ENCODE measurements at places on chromosomes 1 and 21.

DNA sequence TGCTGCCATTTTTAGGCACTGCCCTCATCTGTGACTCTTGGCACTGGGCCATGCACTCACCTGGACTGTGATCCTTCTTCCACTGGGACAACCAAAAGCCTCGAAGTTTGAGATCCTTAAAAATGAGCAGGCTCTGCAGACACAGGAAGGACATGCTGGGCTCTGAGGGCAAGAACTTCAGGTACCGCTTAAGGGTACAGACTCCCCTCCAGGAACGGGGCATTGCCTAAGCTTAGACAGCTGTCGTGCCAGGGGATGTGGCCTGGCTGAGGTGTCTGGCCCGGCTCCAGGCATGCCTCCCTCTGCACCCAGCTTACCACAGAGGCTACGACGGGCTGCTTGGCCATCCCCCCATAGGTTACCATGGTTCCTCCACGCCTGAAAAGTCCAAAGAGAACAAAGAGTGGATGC, 14.2 kb upstream of the SRSF4 start:
- DNase-seq = no peak

GRCh38 chr1:3978990-3979325, 78.9 kb upstream of the C1orf174 start:
- DNase-seq = no peak

- DNase-seq = no peak
Observed at GRCh38 chr1:203453016-203453415, 22.6 kb upstream of the PRELP start.

DNA sequence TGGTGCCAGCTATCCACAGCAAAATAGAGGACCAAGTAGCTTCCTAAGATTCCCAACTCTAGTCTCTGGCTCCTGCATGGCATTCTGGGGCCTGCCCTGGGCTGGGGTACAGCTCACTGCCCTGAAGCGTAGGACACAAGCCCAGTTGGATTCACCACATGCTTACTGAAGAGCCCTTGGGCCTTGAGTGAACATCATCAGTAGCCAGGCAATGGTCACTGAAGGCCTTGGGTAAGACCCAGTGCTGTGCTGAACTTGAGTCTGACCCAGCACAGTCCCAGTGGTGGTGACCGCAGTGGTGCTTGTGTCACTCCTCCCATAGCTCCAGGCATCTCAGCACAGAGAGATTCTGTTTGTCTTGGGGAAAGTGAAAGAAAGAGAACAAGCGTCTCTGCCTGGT, 7.7 kb upstream of the LCE3A start:
- DNase-seq = no peak

Data from mesothelial cell of epicardium (in vitro differentiated cells).